ENCODE measurements at places on chromosomes 3 and 15. TPM values are rescaled to one million over a fixed set of nuclear protein-coding genes. Genes with fewer than 3 reads are reported as not detected.

DNA sequence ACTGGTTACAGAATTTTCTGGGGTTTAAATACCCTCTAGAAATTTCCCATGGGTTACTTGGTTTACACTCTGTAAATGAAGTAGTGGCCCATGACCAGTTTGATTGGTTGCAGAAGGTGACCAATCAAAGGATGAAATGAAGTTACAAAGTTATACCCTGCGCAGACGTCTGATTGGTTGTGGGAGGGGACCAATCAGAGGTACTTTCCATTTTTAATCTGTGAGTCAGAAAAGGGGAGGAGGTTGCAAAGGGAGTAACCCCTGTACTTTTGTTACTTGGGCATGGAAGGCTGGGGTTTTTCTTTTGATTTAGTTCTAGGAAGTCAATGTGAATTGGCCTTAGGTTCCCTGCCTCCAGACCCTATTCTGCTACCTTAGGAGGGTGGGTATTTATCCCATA lies 18.7 kb upstream of the APH1B start:
- no peak for DNase-seq

- no peak for DNase-seq
These were observed 253.7 kb upstream of the THBS1 start for GRCh38 chr15:39327005-39327730.

DNA sequence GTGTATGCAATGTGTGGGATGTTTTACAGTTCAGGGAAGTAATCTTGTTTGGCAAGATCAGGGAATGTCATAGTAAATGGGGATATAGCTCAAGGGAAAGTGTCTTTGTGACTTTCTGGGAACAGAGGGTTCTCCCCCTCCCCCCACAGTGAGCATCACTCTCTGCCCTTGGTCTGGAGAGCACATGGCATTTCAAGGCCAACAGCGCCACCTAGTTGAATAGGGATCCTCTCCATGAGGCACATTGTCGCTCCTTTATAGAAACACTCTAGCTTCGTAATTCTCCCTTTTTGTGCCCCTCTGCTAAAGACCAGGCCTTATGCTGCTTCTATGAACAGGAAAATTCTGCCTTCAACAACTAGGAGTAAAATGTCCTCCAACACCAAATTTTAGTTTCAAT lies 37.1 kb upstream of the ARNT2 start:
- DNase-seq = peak; percentile 14

DNA sequence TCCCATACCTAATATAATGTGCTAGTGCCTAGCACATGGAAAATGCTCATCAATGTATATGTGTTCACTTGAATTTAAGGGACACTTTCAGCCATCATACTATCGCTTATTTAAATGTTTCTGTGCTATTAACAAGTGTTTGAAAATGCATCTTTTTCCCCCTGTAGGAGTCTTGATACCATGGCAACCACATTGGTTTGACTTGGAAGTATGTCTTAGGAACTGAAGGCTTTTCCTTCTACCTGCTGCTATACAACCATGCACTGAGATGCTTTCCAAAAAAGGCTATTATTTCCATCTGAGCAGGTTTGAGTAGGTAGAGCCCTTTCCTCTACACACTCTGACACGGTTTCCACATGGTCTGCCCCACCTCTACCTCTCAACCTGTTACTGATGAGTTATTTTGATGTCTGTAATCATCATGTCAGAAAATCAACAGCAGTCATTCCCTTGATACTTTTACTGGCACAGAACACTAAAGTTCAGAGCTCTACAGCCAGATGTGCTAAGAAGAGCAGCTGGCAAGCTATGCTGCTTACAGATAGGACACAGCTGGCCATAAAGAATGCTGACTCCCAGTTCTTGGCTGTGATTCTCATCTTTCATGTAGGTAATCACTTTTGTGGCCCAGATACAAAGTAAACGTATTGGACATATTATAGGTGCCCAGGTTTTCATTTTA lies 59.3 kb downstream of the RYR3 start:
- DNase-seq = no peak

DNA sequence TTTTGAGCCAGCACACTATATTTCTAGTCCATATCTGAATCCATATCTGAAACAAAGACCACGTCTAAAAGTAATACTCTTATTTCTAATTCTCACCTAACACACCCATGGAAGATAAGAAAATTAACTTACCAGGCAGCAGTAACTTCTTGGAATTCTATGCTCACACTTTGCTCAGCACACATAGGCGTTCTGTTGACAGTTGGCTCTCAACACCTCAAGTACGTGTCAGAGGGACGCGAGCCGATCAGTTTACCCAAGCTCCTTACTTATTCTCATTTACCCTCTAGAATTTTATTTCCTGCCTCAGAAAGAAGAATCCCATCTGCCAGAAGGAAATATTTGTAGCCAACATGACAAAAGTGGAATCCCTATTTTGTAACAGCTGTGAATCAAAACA lies 911.9 kb downstream of the FHIT start:
- DNase-seq = no peak

- DNase-seq = no peak
These were observed 93.3 kb downstream of the RPL39L start for GRCh38 chr3:187046033-187046432.

DNA sequence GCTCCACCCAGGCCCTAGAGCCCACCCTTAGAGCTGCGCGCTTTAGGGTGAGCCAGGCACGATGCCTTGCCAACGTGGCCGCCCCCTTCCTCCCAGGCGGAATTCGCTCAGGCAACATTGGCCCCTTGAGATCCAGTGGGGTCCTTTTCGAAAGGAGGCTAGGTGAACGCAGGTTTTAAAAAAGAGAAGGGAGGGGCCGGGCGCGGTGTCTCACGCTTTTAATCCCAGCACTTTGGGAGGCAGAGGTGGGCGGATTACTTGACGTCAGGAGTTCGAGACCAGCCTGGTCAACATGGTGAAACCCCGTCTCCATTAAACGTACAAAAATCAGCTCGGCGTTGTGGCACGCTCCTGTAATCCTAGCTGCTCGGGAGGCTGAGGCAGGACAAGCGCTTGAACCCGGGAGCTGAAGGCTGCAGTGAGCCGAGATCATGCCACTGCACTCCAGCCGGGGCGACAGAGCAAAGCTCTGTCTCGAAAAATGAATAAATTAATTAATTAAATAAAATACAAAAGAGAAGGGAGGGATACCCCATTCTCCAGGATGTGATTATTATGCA lies 984 bp upstream of the RPP25 start:
- DNase-seq = no peak

GRCh38 chr3:12395349-12396012 lies 88.8 kb upstream of the TSEN2 start:
- no peak for DNase-seq

DNA sequence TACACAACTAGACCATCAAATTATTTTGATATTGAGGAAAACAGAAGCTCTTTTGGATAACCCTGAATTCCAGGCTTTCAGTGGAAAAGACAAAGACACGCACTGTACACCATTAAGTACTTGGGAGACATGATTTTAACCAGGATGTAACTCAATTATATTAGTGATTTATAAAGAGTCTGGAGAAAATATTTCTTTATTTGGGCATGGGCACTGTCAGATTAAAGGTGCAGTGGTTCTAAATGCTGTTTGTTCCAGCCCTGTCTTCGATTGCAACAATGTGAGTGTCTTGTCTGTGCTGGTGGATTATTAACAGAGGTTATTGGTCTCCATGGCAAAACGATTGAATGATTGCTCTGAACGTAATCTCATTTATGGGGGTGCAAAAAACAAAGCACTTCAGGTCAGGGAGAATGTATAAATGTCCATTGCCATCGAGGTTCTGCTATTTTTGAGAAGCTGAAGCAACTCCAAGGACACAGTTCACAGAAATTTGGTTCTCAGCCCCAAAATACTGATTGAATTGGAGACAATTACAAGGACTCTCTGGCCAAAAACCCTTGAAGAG lies at the start of gene TM4SF4:
Gene TM4SF4 (plus strand): TSS at position 448 of the 568 bp plus-strand sequence. CDS start 181 bp downstream, outside the sequence.
- DNase-seq = no peak

- no peak for DNase-seq
These were observed 103.8 kb downstream of the PTPRG start for GRCh38 chr3:61665121-61665520.

Gene CDHR4
- not detected for total RNA-seq

GRCh38 chr3:8319935-8320634 lies 181.5 kb upstream of the LMCD1 start:
- DNase-seq = peak; percentile 82

DNA sequence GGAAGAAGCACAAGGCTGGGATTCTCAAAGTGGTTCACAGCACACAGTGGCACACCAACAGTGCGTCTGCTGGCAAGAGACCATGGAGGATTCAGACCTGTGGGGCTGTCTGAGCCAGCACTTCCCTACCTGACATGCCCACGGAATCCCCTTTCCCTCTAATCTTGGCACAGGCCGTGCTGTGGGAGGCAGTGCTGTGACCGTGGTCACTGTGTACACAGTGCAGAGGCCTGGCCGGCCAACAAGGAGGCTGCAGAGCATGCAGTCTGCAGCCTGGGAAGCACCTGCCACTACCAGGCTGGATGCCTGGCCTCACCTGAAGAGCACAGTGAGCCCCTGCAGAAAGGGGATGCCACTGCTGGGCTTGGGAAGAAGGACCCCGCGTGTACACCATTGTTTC lies 301.0 kb upstream of the LYSMD4 start:
- DNase-seq = no peak

DNA sequence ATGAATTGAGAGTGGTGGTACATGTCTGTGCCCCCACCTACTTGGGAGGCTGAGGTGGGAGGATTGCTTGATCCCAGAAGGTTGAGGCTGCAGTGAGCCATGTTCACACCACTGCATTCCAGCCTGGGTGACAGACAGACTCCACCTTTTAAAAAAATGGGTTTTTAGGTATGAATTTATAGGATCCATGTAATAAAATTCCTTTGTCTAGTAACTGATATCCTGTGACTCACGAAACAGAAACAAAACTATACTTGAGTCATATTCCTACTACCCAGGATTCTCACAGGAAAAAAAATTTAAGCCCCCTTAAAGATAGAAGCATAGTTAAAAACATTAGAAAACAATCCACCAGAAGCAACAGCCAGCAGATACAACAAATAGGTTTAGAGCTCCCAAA lies 10.0 kb upstream of the CRTC3 start:
- DNase-seq = peak; percentile 82

GRCh38 chr3:134066651-134067530 lies 37.2 kb upstream of the SLCO2A1 start:
- no peak for DNase-seq

DNA sequence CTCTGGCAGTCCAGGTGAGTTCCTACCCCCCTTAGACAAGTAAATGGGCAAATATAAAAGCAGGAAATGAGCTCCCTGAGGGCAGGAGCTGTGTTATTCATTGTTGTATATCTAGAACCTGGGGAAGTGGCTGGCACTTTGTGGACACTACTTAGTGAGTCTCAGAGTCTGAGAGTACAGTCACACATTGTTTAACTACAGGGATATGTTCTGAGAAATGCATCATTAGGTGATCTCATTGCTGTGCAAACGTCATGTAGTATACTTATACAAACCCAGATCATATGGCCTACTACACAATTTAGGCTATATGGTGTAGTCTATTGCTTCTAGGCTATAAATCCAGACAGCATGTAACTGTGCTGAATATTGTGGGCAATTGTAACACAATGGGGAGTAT lies 52.4 kb downstream of the DRD3 start:
- DNase-seq = no peak

DNA sequence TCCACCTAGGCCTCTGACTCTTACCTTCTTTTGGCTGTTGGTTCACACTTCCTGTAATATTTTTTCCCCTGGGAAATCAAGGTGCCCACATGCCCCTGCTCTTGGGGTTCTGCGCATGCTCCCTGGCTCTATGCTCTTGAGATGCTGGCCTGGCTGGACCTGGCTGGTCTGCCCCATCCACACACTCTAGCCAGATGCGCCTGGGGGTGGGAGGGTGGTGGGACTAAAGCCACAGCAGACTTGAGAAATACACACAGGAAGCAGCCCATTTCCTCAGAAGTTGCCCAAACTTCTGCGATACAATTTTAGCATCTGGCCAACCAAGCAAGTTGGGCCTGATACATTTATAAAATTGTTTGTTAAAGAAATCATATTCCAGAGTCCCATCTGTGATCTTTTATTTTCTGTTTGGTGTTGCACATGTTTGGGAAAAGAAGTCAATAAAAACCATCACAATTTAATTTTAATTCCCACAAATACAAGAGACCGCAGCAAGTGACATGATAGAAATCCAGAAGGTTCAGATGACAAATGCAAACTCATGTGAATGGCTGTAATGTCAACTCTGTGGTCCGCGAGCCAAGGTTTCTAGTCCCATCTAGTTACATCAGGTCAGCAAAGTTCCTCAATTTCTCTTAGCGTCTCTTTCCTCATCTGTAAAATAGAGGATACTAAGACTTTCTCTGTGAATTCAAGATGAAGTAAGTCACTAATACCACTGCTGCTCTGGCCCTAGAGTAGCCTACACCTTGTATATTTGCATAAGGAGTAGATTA lies 55.9 kb upstream of the MEF2A start:
- no peak for DNase-seq

GRCh38 chr3:187039723-187040414 lies 99.4 kb downstream of the RPL39L start:
- no peak for DNase-seq

- peak; percentile 40 for DNase-seq
These were observed 268.7 kb downstream of the XXYLT1 start for GRCh38 chr3:195001961-195002861.

Gene TMC3
- total RNA-seq = not detected

- DNase-seq = peak; percentile 35
These were observed 337.2 kb downstream of the ZBTB20 start for GRCh38 chr3:114809668-114810413.

GRCh38 chr3:13006216-13006990 lies 66.8 kb downstream of the IQSEC1 start:
- no peak for DNase-seq

Gene CCRL2
- total RNA-seq = 5.3 TPM

DNA sequence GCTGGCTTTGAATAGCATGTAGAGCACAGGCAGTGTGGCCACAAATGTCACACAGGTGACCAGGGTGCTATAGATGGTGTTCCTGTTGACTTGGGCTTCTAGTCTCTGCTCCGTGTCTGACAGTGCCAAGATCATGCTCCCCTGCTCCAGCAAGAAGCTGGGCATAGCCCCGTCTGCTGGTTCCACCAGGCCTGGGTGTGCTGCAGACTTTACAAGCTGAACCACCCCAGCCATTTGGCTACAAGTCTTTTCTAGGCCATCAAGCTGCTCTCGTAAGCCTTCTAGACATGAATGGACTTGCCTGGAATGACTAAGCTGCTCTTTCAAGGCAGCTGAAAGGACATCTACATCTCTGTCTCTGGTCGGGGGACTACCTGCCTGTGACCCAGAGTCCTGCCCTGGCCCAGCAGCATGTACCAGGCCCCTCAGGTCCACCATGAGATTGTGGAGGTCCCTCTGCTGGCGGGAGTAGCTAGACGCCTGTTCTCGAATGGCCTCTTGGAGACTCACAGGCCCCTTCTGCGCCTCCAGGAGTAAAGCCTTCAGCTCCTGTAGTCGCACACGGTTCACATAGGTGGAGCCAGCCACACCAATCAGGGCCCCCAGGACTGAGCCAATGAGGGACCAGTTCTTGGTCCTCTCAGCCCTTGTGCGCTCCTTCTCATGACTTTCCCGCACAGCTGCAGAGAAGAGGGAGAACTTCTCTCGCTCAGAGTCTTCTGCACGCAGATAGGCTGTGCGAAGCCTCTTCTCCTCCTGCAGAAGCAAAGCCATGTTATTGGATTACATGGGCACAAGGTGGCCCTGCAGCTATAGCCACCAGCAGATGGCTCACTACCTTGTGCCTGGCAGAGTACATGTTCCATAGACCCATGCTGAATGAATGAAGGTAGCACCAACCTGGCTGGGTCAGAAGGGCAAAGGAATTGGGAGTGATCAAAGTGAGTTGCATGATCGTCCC lies 2.8 kb upstream of the PLXNB1 start:
- peak; percentile 45 for DNase-seq

Gene COLQ
- total RNA-seq = 0.40 TPM

All from LHCN-M2 (cell line).